Calu3 (cell line): ENCODE measurements at places on chromosomes 5 and 9.

DNA sequence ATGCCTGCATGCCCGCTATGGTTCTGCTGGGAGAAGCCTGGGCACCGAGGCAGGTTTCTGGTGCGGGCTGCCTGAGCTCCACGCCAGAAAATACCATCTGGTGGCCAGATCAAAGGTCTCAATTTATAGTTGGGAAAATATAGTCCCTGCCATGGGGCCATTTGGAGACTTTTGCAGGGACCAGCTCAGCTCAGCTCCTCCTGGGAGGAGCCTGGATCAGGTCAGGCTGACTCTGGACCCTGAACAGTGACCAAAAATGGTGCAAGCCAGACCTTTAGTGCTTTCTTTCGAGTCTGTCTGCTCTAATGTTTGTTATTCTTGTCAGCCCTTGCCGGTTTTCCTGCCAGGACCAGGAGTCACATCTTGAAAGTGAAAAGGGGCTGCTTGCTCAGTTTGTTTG lies 31.8 kb downstream of the HMCN2 start:
- no peak for DNase-seq

- DNase-seq: peak; percentile 64
Measured at GRCh38 chr5:151082282-151082902, 1.6 kb upstream of the TNIP1 start.

GRCh38 chr5:160159991-160160792 lies 40.9 kb upstream of the PWWP2A start:
- no peak for DNase-seq

GRCh38 chr5:145835848-145836239 lies 702 bp upstream of the PRELID2 start:
- peak; percentile 18 for DNase-seq

- no peak for DNase-seq
Measured at GRCh38 chr5:12323637-12324229, 419.5 kb upstream of the CTNND2 start.

DNA sequence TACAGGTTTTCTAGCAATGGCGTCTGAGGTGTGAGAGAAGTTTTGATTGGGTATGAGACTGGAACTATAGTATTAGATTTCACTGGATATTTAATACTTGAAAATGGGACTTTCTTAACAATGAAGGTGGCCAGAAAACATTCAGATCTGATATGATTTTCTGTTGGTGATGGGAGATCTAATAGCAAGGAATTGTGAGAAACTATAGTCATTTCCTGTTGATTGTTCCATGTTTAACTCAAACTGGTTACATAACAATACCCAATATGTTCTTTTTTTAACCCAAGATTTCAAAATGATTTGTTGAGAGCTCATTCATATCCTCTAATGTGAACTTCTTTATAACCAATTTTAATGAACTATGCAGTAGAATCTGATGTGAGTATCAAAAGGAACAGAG lies 793.2 kb upstream of the RGMB start:
- no peak for DNase-seq

DNA sequence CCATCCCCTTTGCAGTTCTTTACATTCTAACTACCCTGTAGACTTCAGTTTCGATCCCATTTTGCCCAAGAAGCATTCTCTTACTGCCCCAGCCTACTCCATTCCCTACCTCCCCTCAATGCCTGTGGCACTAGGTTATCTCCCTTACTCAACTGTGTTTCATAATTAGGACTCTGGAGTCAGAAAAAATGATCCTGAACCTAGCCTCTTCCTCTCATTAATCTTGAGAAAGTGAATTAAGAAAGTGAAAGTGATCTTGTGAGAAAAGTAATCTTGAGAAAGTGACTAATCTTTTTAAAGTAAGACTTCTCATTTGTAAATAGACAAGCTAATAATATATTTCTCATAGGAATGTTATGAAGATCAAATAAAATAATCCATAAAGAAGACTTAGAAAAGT lies 444.0 kb upstream of the TRPC7 start:
- DNase-seq: no peak

GRCh38 chr9:110808599-110808980 lies 140.0 kb downstream of the MUSK start:
- DNase-seq: no peak

DNA sequence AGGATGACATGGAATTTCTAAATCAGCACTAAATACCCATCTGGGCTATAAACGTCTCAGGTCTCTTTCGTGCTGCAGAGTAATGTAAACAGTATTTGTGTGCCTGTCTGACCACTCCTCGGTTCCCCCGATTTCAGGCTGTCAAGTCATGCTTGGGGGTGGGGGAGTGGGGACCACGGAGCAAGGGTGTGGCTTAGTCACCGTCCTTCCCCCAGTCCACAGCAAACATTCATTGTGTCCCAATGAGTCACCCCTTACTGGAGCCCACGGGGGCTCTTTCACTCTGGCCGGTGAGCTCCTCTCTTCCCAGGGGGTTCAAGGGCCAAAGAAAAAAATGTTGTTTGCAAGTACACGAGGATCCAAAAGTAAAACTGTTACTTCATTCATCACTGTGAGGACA lies 72.4 kb upstream of the ICE1 start:
- DNase-seq: no peak

- no peak for DNase-seq
Measured at GRCh38 chr5:108728566-108729241, 19.0 kb upstream of the FER start.

DNA sequence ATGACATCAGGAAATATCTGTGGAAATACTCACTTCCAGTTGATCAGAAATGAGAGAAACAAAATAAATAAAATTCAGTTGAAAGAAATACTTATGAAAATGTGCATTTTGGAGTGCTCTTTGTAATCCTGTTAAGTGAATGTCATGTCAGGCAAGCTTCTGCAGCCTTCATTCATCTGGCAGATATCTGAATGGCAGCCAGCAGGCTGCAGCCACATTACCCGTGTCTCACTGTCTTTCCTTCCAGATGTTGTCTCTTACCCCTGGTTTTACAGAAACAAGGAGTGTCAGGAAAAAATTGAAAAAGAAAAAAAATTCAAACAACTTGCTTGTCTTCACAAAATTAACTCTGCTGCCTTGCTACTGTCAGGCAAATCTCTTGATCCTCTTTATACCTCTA lies 445.0 kb upstream of the RIOK2 start:
- DNase-seq: no peak

DNA sequence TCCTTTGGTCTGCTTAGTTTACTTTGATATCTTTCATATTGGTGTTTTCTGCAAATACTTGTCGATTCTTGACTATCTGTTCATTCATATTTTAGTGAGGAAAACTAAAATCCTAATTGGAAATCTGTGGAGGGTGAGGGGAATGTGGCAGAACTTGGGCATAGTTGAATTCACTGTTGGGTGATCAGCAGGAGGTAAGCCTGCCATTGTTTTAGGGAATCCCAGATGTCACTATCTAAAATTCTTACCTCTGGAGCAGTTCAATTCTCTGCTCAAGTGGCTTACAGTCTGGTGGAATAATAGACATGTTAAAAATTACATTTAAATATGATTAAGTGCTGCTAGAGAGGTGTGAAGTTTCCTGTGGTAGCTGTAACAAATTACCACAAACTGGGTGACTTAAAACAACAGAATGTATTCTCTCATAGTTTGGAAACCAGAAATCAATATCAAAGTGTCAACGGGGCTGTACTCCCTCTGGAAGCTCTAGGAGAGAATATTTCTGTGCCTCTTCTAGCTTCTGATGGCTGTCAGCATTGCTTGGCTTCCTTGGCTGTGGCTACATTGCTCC lies 90.3 kb upstream of the GCNT4 start:
- DNase-seq: no peak

DNA sequence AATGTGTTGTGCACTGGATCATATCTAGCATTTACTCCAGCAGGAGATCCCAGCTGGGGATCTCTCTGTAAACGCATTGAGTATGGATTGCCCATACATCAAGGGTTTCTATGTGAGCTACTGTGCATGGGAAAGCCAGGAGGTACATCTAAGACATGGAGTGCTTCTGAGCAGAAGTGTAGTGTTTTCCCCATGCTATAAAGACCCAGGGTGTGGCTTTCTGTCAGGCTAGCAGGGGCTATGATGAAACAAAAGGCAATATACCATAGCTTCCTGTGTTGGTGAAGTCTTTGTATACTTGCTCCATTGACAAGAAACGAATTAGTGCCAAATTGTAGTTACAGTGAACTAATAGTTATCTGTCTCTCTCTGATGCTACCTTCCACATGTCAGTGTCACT lies 329.3 kb upstream of the TLE4 start:
- DNase-seq: no peak

DNA sequence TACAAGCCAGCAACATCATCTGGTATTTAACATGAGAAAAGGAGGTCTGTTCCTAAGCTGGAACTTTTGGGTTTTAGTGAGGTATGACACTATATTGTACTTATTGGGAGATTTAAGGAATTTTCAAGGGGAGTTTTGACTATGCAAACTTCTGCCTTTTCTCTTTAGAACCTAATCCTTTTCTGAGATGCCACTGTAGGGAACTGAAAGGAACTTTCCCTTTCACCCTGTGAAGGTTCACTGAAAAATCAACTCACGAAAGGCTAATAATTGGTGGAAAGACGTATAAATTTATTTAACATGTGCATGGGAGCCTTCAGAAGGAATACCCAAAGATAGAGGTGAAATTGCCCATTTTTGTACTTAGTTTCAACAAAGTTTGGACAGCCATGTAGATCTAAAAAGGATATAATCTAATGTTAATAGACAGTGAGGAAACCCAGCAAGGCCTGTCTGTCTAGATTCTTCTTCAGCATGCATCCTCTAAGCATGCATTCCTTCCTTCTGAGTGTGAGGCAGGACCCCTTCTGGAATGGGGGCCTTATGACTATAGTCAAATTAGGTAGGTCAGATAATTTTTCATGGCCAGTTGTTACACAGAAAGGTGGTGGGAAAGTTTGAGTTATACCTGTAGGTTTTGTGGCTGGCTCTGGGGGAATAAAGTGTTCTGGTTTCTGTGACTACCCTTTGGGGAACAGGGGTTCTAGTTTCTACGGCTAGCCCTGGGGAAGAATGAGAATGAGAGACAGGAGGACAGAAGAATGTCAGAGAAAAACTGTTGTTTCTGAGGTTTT lies 200.3 kb downstream of the C9orf152 start:
- DNase-seq: no peak

- no peak for DNase-seq
Measured at GRCh38 chr5:138869763-138870500, 5.2 kb downstream of the LRRTM2 start.

DNA sequence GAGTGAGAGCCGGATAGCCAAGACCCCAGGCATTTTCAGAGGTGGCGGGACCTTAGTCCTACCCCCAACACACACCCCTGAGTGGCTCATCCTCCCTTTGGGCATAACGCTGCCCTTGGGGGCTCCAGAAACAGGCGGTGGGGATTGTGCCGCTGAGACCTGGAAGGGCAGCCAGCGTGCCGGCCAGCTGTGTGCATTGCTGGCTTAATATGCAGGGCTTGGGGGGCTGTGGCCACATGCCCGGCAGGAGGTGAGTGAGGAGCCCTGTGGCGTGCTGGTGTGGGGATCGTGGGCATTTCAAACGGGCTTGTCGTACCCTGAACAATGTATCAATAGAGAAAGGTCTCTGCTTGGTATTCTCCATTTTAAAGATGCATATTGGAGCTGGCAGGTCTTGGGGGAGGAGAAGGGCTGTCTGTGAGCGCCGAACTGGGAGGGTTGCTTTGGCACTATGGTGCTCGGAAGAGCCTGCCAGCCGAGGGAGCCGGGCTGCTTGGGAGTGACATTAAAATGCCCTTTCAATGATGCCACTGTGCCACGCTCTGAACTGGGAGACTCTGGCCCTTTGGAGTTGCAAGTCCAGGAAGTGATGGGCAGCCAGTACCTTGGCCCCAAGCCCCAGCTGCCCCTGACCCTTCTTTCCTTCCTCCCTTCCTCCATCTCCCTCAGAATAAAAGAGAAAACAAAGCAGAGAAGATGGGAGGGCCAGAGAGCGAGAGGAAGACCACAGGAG lies 11.2 kb upstream of the OLFM1 start:
- no peak for DNase-seq

- no peak for DNase-seq
Measured at GRCh38 chr5:116011046-116011445, 21.2 kb upstream of the ARL14EPL start.

- DNase-seq: peak; percentile 72
Measured at GRCh38 chr9:130053504-130054324, at the start of gene GPR107. Gene GPR107 (plus strand): TSS chr9:130053906. CDS start chr9:130053933, 27 bp downstream.

DNA sequence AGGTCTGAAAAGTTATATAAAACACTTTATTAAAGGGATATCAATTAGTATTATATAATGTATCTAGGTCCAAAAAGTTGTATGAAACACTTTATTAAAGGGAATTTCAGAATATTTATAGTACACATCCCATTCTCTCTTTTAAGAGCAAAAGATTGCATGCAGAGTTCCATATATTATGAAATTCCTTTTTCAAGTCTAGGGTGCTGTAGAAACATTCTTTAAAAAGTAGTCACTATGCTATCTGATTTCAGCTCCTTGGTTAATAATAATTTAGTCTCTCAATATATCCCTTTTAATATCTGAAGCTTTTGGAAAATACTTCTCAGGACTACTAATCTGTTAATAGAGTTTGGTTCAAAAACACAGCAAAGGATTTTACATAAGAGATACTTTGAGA lies 1496.1 kb upstream of the C9orf72 start:
- DNase-seq: no peak

DNA sequence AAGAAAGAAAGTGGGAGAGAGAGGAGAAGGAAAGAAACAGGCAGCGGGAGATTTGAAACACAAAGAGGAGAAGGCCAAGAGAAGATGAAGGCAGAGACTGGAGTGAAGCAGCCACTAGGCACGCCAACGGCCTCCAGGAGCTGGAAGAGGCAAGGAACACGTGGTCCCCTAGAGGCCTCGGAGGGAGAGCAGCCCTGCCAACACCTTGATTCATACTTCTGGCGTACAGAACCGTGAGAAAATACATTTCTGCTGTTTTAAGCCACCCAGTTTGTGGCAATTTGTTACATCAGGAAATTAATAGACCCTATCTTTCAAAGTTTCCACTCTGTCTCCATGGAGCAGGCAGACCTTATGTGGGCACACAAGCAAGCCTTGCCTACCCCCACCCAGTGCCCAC lies 133.4 kb downstream of the ACTL7B start:
- DNase-seq: no peak

DNA sequence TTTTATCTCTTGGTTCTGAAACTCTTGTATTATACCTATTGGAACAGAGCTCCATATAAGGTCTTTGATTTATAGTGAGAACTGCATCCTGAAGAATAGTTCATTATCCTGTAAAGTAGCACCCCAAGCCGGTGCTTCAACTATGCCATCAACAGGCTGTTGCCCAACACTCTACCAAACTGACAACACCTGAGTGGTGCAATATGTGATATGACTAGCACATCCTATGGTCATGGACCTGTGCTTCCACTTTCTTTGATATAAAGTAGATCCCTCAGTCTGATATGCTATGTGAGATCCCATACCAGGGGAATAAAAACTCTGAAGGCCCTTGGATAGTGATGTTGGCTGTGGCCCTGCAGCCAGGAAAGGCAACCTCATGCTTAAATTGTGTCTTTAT lies 15.8 kb downstream of the CSF2 start:
- no peak for DNase-seq

GRCh38 chr9:123425261-123425821 lies 69.3 kb downstream of the CRB2 start:
- no peak for DNase-seq
